ENCODE measurements at places on chromosomes 5 and 9. TPM values are rescaled to one million over a fixed set of nuclear protein-coding genes. Genes with fewer than 3 reads are reported as not detected.
A peak's percentile ranks its signal among the peaks of the same experiment; 100 is the strongest.

Gene SPAG8
- 0.25 TPM for polyA plus RNA-seq

DNA sequence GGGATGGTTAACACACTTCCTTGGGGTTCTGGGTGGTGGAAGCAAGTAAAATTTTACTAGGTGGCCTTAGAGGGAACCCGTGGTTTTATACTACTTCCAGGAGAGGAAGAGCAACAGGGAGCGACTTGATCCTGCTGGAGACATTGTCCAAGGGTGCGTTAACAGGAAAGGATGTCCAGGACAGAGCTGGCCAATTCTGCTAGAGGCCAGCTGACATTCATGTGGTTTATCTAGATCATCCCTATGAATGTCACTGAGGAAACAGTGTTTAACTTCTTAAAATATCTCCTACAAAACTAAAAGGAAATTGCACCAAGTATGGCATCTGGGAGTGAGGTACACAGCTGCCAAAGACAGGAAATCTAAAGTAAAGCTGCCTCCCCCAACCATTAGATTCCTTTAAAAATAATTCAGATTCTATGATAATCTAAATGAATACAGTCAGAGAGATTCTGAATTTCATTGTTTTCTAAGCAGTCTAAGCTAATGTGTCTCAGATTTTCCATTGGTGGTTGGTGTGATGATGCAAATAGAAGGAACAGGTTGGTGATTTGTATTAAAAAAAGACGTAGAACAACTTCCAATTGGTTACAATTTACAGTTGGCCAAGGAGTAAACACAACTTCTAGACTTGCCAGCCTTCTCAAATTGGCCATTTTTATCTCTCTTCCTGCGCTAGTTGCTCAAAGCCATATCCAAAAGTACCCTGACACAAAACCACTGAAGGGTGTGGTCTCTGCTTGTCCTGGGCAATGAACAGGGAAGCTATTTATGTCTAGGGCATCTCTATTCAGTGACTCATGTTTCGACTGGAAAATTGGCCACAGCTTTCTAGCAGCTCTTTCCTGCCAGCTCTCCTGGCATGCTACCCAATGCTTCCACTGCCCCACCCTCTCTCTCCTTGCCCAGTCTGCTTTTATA, 574.7 kb upstream of the MEF2C start:
- DNase-seq = peak; percentile 56

- no peak for DNase-seq
These were observed 305.5 kb downstream of the ZSWIM6 start for GRCh38 chr5:61637566-61637965.

Gene PHYHD1
- 20.0 TPM for polyA plus RNA-seq

GRCh38 chr5:115180165-115180709, 10.5 kb upstream of the TRIM36 start:
- DNase-seq = peak; percentile 55

GRCh38 chr9:77783518-77783917, 135.4 kb upstream of the GNA14 start:
- DNase-seq = no peak

- DNase-seq = no peak
These were observed 799.0 kb downstream of the TLR4 start for GRCh38 chr9:118503236-118503635.

DNA sequence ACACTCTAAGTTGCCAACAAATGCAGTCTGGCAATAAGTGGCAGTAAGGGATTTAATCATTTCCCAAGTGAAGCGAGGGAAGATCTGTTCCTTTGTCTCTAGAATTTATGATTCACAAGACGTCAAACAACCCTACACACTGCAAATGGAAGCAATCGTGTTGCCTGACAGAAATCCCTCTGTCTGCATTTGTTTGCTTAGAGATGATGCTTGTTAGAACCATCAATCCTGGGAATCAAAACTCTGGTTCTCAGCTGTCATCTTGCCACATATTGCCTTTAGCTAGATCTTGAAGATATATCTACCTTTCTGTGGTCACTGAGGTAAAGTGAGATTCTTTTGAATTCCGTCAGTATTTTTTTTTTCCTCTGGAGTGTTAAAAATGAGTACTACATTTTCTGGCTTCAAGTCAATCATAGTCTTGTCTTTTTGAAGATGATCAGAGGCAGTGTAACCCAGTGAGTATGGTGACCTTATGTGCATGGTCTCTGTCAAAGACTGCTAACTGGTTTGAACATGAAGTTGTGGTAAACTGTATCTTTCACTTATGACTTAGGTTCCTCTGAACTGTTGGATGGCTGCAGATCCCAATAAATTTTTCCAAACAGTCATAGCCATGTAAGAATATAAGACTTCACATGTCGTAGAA, 106.4 kb upstream of the STARD4 start:
- no peak for DNase-seq

GRCh38 chr9:38008168-38009034, 60.6 kb downstream of the SHB start:
- DNase-seq = no peak

DNA sequence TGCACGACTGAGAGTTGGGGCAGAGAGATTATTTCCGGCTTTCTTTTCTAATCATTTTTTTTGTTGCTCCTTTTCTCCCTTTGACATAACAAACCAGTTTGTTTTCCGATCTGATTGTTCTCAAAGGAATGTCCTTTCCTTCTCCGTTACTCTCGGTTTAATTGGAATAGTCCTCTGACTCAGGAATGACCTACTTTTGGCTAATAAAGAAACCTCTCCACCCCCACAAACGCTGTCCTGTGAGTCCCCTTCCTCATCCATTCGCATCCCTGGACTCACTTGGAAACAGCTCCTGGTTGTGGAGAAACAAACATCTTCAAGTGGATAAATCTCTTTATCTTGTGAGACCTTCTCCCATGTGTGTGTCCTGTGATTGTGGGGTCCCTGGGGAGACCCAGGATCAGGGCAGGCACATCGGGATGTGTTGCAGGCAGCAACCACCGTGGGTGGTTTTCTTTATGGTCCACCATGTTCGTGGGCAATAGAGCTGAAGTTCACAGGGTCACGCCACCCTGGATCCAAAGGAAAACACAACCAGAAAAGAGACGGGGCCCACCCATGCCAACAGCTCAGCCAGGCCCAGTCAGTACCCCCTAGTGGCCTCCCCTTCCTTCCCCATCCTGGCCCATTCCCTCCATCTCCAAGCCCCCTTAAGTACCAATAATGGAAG, 45.2 kb upstream of the NEK6 start:
- no peak for DNase-seq

Gene SH2D3C
- 8.4 TPM for polyA plus RNA-seq

Gene BSPRY
- polyA plus RNA-seq = 0.03 TPM

DNA sequence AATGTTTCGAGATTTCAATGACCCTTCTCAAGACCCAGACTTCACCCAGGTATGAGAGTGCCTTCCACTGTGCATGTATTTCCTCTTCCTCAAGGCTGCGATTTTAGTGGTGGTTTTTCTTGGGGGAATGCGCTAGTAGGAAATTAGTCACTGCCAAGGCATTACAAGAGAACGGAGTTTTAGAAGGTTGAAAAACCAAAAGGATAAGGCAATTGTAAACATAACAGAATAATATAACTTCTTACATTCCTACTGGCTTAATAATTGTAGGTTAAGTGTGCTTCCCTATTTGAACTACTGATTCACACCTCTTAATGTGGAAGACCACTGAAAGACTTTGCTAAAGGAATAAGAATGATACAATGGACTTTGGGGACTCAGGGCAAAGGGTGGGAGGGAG, 38.9 kb downstream of the ACO1 start:
- no peak for DNase-seq

Gene INSL6
- polyA plus RNA-seq = not detected

DNA sequence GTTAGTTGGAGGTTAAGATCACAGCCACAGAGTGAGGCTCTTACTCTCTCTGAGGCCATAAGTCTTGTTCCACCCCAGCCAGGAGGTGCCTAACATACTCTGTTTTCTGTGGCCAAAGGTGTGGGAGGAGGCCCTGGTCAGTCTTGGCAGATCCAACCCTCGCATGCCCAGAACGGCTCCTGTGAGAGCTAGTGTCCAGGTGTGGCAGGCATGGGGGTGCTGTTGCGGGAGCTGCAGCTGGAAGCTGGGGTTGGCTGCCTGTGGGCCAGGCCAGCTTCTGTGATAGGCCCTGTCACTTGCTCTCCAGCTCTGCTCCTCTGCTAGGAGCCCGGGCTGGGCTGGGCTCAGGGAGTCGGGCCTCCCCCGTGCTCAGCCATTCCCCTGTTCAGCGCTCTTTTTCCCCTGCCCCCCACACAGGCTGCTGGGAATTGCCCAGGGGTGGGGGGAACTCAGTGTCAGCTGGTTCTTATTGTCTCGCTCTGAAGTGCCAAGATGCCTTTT, 31.6 kb downstream of the IER5L start:
- no peak for DNase-seq

Gene WASHC1
- polyA plus RNA-seq = 12.1 TPM

- DNase-seq = no peak
These were observed 60.6 kb upstream of the PTPN3 start for GRCh38 chr9:109558718-109559151.

Gene PCDHGA3
- polyA plus RNA-seq = 0.34 TPM

Gene PTGS1
- 0.62 TPM for polyA plus RNA-seq

- DNase-seq = no peak
These were observed 329.2 kb downstream of the TMEM232 start for GRCh38 chr5:110397281-110397680.

DNA sequence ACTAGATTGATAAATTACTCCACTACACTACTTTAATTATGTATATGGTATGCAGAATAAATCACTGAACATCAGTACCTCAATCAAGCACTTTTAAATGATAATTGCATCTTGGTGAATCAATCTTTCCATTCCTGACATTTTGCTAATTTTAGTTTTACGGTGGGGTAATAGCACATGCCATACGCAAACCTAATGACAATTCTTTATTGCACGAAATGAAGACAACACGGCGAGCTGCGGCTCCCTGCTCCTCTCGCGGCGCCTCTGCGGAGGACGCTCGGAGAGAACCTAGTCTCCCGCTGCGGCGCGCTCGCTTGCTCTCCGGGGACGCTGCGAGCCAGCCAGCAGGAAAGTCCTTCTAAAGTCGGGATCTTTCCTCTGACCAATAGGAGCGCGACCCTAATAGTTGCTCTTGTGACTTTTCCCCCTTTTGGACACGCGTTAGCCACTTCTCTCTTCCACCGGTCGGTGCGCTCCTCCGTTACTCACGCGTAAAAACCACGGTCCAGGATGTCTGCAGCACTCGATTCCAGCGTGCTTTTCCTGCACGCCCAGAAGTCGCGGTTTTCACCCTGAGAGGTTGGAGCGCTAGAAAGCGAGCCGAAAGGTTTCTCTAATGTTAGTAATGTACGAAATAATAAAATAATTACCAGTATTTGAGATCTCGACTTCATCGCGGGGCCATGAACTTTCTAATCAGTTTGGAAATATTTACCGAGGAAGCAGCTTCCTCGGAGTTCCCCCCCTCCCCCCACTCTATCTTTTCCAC, 1.0 kb upstream of the MEF2C start:
- peak; percentile 62 for DNase-seq

DNA sequence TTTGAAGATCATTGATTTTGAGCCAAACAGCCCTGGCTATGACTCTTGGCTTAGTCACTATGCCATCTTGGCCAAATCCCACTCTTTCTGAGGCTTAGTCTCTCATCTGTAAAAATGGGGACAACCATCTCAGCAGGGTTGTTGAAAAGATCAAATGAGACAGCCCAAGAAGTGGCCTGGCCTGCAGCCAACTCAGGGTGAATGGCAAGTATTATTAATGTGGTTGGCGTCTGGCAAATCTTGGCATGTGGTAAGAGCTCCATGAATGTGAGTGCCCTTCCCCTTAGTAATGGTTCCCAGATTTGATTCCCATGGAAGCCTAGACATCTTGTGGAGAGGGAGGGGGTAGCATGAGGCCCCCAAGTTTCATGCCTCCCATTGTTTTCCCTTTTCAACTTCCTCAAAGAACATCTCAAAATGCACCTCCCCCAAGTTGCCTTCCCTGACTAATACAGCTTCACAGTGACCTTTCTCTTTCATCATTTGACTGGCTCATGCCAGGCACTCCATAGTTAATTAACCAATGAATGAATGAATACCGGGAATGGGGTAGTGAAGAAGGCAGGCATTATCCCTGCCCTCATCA, 11.8 kb upstream of the TGFBI start:
- no peak for DNase-seq

GRCh38 chr9:15374310-15374709, 48.4 kb upstream of the SNAPC3 start:
- DNase-seq = no peak

Gene SCAMP1
- polyA plus RNA-seq = 15.5 TPM

GRCh38 chr9:77180056-77180455, 2.7 kb downstream of the VPS13A start:
- DNase-seq = no peak

DNA sequence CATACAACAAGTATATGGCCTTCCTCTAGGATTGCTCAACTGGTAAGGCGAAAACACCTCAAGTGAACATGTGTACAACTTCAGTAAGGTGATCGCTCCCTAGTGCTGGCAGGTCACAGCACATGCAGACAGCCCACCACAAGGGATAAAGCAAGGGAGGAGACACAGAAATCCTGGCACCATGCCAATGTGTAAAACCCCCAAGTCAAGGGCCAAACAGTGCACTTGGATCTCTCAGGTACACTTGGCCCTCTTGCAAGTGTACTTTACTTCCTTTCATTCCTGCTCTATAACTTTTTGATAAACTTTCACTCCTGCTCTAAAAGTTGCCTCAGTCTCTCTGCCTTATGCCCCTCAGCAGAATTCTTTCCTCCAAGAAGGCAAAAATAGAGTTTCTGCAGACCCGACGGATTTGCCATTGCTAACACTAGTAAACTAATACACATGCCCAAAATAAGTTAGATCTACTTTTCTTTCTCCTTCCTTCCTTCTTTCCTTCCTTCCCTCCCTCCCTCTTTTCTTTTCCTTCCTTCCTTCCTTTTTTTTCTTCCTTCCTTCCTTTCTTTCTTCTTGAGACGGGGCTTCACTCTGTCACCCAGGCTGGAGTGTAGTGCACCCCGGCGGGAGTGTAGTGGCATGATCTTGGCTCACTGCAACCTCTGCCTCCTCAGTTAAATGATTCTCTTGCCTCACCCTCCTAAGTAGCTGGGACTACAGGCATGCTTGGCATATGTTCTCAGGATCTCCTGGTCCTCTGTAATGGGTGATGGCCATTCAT, 6.8 kb upstream of the LNPEP start:
- no peak for DNase-seq

DNA sequence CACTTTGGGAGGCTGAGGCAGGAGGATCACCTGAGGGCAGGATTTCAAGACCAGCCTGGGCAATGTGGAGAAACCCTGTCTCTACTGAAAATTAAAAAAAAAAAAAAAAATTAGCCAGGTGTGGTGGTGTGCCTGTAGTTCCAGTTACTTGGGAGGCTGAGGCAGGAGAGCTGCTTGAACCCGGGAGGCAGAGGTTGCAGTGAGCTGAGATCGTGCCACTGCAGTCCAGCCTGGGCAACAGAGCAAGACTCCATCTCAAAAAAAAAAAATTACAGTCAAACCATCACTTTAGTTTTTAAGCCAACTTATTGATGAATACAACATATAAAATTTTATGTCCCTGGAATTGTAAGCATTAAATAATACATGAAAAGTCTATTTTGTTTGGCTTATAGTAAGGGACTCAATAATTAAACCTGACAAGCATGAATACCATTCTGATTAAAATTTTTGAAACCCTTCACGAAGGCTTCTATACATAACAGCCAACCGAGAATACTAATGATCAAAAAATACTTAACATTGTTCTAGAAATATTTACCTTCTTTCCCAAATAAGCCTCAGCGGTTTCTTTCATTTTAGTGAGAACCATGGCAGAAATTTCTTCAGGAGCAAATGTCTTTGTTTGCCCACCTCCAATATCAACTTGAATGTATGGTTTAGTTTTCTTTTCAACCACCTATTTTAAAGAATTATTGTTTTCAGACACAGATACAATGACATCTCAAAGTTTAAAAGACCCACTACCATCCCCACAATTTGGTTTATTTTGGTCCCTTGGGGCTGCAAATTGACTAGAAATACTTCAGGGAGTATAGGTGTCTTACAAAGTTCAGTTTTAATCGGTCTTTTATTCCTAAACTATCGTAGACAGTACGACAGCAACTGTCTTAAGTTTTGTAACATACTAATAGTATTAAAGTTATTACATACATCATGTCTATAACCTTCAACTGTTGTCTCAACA, 1.2 kb downstream of the HSPA5 start:
- no peak for DNase-seq
